ENCODE measurements at places on chromosomes 11 and 22. TPM values are rescaled to one million over a fixed set of nuclear protein-coding genes. Genes with fewer than 3 reads are reported as not detected.
A peak's percentile ranks its signal among the peaks of the same experiment; 100 is the strongest.

Gene CTSW
- total RNA-seq = 45.3 TPM

DNA sequence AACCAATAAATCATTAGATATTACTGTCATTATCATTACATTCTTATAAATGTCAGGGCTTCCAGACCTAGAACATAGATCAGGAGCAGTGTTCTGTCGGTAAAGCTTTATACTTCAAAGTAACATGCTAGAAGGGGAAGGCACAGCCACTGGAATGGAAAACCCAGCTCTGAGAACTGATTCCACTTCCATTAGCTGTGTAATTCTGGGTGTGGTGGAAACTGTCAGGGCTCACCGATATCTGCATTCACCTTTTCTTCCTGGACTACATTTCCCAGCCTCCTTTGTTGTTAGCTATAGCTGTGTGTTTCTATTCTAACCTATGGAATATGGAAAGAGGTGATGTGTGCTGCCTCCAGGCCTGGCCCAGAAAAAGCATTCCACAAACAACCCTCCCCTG is 585.8 kb downstream of the BUD13 start:
- no peak for DNase-seq

Gene GNB1L
- total RNA-seq = 12.9 TPM

Gene FGF19
- not detected for total RNA-seq

DNA sequence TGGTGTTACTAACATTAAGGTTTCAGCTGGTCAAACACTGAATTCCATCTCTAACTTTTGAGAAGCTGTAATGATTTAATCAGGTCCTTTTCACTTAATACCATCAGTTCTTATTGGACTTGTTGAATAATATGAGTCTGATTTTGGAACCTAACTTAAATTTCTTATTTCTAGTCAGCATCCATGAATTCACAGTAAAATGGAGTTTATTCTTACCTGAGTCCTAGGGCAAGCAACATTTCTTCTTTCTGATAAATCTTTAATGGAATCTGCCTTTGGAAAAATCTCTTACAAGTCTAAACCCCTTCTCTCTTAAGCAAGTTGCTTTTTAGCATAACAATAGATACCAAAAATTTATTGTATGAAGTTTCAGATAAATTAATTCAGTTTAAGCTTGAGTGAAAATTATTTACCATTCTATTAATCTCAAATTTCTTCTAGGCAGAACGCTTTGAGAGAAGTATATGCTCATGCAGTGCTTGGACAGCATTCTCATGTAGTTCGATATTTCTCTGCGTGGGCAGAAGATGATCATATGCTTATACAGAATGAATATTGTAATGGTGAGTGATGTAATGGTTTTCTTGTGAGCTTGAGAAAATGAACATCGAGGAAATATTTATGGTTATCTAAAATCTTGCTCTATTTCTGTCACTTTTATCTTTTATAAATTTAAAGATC is 3.4 kb downstream of the WEE1 start:
- DNase-seq = no peak

DNA sequence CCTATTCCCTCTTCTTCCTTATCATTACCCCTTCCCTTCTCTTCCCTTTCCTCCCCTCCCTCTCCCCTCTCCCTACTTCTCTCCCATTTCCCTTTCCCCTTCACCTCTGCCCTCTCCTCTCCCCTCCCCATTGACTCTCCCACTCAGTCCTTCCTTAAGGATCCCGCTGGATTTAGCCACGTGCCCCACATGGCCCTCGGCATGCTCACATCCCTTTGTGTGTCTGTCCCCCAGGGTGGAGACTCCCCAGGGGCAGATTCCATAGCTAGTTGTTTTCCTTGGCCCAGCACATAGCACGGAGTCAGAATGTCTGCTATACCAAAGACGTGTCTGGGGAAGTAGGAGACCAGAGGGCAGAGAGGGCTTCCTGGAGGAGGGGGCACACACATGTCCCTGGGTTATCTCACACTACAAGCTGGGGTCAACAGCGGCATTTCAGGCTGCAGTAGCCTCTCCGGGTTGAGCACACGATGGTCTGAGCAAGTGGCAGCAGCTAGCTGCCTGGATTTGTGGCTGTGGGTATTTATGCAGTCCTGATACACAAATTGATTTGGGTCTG is 487.0 kb downstream of the TBC1D22A start:
- DNase-seq = no peak

Gene TTC17
- total RNA-seq = 88.5 TPM

DNA sequence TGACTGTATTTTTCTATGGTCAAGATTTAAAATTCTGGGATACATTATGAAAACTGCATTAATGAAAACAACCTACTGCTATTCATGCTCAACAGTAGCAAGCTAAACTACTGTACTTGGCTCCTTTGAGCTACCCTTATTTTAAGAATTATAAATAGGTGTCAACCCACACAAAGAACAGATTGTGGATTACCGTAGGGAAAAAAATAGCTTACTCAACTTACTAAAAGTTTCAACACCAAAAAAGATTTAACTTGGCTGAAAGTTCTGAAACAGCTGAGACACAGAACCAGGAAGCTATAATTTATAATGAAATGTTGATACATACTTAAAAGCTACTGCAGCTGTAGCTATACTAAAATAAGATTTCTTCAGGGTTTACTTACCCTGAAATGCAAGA is 10.1 kb downstream of the LIN7C start:
- no peak for DNase-seq

DNA sequence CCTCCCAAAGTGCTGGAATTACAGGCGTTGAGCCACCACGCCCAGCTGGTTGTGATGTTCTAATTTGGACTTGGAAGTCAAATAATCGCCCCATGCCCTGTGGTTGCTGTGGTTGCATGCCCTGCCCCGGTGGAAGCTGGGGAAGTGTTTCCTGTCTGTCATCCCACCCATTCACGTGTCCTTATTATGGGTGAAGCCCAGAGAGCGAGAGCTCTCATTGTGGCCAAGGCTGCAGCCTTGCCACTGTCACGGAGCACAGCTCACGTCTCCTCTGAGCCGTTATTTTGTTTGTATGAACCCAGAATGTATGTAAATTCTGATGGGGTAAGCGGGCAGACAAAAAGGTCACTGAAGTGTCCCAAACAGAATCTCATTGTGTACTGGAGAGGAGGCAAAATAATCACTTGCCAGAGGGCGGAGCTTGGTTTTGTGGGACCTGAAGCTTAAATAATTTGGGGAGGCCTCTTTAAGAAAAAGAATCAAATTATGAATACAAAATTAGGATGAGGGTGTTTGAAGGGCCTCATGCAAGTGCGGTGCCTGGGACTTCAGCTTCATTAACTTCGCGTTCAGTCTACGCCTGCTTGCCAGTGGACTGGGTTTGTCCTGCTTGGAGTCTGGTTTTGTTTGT is 25.8 kb upstream of the TREH start:
- peak; percentile 38 for DNase-seq

DNA sequence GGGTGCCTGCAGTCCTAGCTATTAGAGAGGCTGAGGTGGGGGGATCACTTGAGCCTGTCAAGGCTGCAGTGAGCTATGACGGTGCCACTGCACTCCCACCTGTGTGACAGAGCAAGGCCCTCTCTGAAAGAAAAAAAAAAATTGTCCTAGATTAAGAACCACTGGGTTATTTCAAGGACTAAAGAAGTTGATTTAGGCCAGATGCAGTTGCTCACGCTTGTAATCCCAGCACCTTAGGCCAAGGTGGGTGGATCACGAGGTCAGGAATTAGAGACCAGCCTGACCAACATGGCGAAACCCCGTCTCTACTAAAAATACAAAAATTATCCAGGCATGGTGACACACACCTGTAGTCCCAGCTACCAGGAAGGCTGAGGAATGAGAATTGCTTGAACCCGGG is 129.0 kb downstream of the MRTFA start:
- DNase-seq = no peak

DNA sequence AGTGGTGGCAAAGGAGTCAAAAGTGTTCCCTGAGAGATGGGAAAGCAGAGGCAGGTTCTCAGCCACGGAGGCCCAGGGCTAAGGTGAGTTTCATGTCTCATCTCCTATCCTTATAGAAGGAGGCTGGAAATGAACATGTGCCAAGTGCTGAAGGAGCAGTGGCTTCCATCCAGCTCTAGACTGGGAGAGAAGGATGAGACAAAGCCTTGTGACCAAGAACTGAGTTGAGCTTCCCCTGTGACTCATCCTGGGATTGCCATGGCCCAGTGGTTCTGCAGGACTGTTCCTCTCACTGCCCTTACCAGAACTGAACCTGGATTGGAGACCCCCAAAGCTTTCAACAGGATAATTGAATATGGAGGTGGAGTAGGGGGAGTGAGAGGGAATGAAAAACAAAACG is 16.7 kb upstream of the OR9Q1 start:
- DNase-seq = no peak

DNA sequence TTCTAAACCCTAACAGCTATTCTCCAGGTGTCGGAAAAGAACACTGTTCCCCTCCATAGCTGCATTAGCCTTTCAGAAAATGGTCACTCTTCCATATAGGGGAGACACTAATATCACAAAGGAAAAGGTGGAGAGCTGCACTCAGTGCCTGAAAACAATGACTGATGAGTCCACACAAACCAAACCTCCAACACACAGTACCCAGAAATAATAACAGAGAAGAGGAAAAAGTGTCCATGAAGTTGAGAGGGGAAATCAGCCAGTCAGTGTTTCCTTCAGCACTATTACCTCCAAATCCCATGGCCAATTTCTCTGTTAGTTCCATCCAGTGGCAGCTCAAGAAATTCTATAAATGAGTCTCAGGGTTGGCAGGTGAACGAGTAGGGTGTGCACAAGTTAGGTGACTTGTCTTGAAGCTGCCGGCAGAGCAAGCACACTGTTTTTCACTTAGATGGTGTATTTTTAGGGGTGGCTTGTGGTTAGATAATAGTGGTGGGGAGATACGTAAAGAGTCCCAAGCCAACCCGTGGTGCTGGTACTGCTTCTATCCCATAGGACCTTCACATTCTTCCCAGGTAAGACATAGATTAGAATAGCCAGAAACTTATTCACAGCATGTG is 84.5 kb upstream of the CHRM4 start:
- no peak for DNase-seq

Gene CHRM1
- not detected for total RNA-seq

Gene JAML
- 165 TPM for total RNA-seq

GRCh38 chr11:100515087-100515486 is 172.0 kb upstream of the ARHGAP42 start:
- DNase-seq = no peak

GRCh38 chr22:27745809-27746208 is 55.7 kb downstream of the MN1 start:
- DNase-seq = no peak

DNA sequence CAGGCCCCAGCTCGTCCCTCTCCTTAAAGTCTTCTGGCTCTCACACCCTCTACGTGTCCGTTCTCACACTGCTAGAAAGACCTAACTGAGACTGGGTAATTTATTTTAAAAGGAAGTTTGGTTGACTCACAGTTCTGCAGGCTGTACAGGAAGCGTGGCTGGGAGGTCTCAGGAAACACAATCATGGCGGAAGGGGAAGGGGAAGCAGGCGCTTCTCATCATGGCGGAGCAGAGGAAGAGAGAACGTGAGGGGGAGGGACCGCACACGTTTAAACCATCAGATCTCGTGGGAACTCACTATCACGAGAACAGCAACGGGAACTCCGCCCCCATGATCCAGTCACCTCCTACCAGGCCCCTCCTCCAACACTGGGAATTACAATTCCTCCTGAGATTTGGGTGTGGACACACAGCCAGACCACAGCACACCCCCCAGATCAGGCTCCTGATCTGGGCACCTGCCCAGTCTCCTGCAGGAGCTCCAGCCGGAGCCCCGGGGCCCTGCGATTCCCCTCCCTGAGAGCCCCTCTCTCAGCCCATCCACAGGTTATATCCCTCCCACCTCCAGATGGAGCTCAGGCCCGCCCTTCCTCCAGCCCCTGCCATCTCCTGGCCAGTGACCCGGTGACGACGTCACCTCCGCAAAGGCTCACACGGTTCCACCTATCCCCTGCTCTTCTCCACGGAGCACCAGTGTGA is 170.2 kb downstream of the BRD1 start:
- DNase-seq = peak; percentile 73

DNA sequence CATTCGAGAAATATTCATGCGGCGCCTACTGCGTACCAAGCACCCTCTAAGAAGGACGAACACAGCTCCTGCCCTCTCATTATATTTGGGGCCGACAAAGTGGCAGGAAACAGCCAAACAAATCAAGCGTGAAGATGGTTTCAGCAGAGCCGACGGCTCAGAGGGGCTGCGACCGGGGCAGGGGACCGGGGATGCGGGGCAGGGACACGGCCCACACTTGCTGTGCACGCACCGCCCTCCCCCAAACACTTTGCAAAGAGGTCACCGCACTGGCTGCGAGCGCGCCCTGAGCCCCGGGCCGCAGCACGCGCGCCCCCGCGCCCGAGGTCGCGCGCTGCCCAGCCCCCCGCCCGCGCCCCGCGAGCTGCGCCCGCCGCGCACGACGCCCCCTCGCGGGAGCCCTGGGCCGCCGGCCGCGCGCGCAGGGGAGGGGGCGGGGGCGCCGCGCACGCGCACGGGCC is 255 bp upstream of the SYNGR1 start:
- DNase-seq = peak; percentile 9

DNA sequence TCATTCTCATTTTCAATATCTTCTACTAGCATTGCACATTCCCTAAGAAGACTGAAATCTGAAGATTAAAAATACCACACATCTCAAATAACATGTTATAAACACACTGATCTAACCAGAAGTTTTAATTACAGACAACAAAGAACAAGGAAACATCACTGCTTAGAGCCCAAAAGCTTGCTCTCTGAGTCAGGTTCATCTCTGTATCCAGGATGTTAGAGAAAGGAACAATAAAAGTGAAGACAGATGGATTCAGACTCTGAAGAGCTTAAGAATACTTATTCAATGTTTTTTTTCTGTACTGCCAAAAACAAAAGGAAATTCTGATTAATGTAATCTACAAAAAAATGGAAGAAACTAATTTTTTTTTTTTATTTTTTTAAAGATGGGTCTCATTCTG is 16.5 kb downstream of the RDX start:
- no peak for DNase-seq

Gene SCGB1C1
- total RNA-seq = not detected

Gene CDC45
- 2.7 TPM for total RNA-seq

Gene OR5A1
- not detected for total RNA-seq

Gene PCNX3
- total RNA-seq = 54.2 TPM

DNA sequence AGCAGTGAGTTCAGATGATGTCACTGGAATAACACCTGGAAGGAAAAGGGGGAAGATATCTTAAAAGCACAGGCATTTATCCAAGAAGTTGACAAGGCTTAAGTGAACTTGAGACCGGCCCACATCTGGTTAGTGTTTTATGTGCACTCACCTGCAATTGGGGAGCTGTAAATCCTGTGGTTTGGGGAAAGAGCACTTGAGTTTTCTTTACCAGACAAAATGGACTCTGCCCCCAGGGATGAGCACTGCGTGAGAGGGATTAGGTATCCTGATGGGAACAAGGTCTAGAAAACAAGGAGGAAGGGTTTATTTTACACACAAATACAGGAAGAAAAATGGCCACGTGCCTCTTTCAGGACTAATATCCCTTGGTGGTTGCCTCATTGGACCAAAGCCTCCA is 15.2 kb downstream of the E2F8 start:
- DNase-seq = no peak

- DNase-seq = no peak
Measured at GRCh38 chr11:91932151-91932821, 292.3 kb upstream of the FAT3 start.

- no peak for DNase-seq
Measured at GRCh38 chr11:107252429-107253161, 205.0 kb downstream of the CWF19L2 start.
